Inflammatory macrophage (primary cell): ENCODE measurements at places on chromosomes 4 and X.

DNA sequence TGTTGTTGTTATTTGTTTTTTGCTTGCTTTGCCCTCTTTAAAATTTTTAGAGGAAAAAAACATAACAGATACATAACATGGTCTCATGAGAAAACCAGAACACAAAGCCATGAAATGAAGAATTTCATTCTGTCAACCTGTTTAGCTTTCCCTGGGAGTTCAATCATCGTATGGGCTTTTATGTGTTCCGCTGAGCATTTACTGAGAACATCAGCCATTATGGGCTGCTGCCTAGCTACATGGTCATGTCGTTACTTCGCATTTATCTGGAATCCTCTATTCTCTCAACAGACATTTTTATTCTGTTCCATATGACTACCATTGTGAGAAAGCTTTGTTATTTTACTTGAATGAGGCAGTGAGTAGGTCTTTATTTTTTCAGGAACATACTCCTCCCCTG lies 51.4 kb downstream of the NDST3 start:
- no peak for DNase-seq

GRCh38 chrX:15448010-15448639 lies 45.0 kb downstream of the PIR start:
- no peak for DNase-seq

DNA sequence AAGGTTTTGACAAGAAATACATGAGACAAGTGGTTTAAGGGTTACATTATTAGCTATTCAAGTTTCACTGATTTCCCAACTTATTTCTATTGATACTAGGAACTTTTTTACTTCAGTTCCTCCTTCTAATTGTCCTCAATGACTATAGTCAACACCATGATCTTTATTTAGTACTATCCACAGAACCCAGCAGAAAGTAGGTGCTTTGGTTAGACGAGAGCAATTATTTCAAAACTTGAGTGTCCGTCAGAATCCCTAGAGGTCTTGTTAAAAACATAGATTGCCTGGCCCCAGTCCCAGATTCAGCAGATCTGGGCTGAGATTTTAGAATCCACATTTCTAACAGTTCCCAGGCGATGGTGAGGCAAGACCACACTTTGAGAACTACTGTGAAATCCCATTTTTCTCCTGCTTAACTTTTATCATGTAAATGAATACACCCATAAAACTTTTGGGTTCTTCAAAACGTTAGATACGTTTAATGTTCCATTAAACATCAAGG lies 17.9 kb downstream of the EXOC1 start:
- DNase-seq: no peak

DNA sequence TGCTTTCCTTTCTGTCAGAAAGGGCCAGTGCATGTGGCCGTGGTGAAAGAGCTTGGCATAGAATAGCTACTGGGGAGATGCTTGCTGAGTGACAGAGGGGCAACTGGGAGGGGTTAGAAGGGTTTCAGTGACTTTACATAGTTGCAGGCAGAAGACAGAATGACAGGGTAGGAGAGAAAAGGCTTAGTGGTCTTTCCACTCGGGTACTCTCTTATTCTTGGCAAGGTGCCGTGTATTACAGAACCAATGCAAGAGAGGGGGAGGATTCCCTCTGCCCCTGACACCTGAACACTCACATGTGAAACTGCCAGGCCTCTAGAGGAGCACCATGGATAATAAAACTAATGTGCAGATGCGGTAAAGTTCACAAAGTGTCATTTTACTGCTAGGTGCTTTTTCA lies 228.2 kb downstream of the MGST2 start:
- no peak for DNase-seq

DNA sequence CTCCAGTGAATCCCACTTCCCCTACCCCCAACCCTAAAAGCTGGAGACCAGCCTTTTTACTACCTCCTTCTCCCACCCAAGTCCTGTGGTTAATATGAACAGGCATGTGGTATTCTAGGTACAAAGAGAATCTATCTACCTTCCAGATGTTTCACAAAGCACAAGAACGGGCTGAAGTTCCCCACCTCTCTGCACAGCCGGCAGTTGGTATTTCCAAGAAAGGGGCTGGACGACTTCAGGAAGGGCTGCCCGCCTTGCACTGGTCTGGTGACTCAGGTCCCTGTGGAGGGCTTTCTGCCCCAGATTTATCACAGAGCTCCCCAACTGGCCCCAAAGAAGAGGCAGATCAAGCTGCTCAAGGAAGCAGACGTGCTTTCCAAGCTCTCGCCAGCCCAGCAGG lies 4.5 kb downstream of the FAM47E start:
- DNase-seq: no peak
